ENCODE measurements at places on chromosomes 6 and 20.

- no peak for DNase-seq
These were observed 34.5 kb upstream of the CEP85L start for GRCh38 chr6:118685823-118686449.

- no peak for DNase-seq
These were observed 35.0 kb upstream of the TENT5A start for GRCh38 chr6:81787313-81788068.

DNA sequence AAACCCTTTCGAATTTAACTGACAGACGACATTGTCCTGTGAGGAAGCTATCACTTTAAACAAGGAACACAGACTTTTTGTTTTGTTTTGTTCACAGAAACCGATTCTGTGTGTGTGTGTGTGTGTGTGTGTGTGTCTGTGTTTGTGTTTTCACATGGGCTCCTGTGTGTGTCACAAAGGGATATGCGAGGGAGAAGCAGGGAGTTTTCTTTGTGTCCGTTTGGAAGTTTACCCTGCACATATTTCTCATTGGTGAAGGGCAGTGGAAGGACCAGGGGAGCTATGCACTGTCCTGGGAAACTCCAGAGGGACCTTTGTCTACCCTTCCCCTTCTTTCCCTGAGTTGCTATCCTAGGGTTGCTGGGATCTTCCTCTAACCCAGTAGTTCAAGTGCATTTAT is 17.7 kb downstream of the POM121L2 start:
- DNase-seq: no peak

DNA sequence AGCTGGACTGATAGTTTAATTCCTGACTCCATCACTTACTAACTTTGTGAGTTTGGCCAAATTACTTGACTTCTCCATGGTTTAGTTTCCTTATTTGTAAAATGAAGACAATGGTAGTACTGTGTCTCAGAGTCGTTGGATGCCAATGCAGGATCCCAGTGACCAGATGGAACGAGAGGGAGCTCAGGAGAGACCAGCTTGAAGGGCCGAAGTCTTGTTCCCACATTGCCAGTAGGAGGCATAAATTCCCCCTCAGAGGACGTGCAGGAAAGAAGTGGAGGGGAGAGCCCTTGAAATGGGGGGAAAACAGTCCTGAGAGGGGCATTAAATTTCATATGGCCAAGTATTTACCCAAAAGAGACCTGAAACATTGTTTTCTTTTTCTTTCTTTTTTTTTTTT is 2.1 kb upstream of the MUC22 start:
- DNase-seq: peak; percentile 58

DNA sequence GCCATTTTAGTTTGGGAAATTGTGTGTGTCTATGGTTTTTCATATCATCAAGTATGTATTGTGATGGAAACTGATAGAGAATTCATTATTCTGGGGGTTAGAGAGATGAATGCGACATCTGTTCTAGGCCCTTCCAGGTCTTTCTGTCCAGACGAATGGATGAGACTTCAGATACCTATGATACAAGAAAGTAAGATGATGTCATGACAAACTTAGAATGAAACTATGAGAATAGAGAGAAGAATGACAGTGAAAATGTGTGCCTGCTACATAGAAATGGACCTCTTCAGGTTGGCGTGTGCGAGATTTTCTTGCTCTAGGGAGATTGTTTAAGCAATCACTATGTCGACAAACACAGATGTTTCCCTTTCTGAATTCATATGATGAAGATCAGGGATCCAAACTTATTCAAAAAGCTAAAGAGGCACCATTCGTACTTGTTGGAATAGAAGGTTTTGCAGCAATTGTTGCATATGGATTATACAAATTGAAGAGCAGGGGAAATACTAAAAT is 76.1 kb downstream of the SCAND1 start:
- no peak for DNase-seq

GRCh38 chr6:150712505-150713252 is 113.0 kb downstream of the PLEKHG1 start:
- DNase-seq: no peak

- no peak for DNase-seq
These were observed 12.5 kb upstream of the TREM1 start for GRCh38 chr6:41298785-41299502.

- DNase-seq: no peak
These were observed 3.1 kb downstream of the TRMT6 start for GRCh38 chr20:5947276-5947675.

GRCh38 chr6:2756687-2757224 is 6.0 kb upstream of the MYLK4 start:
- DNase-seq: no peak

GRCh38 chr6:99241905-99242534 is 107.5 kb downstream of the FAXC start:
- DNase-seq: peak; percentile 31

GRCh38 chr6:11083491-11083890 is 10.1 kb upstream of the SMIM13 start:
- DNase-seq: no peak

GRCh38 chr6:135180542-135181332 is at the start of gene MYB:
Gene MYB, plus strand, starts transcription at chr6:135181308. Its CDS starts 206 bp downstream, at chr6:135181514.
- DNase-seq: peak; percentile 37

GRCh38 chr6:135382182-135382628 is 115.3 kb downstream of the AHI1 start:
- DNase-seq: no peak

All from kidney glomerular epithelial cell (primary cell).